Stimulated activated CD4-positive, alpha-beta T cell treated with anti-CD3 and anti-CD28 coated beads, Interleukin-1b, Interleukin-23, amount 100 ng/mL, for 1 hour (primary cell): ENCODE measurements at places on chromosomes 4 and X.

- no peak for DNase-seq
Observed at GRCh38 chr4:110621839-110622751, 782 bp downstream of the PITX2 start.

GRCh38 chr4:177339477-177340374 lies 30.1 kb downstream of the NEIL3 start:
- DNase-seq = no peak

GRCh38 chr4:3397128-3397527 lies 44.6 kb upstream of the HGFAC start:
- DNase-seq = no peak

DNA sequence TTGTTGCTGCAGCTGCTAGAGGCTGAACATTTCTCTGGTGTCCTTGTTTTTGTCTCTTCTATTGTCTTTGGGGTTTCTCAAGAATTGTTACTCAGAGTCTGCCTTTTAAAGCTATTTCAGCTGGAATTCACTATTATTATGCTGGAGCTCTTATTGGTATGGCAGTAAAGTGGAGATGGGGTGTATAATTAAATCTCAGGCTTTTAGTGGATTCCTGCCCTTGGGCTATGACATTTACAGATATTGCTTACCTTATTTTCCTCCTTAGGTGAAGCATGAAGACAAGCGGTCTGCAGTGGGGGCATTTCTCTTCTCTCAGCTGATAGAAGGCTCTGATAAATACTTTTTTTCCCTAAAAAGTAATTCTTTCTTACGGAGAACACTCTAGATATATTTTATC lies 1656.6 kb upstream of the IGFBP7 start:
- DNase-seq = no peak

- DNase-seq = no peak
Observed at GRCh38 chrX:87005183-87005582, 512.4 kb upstream of the KLHL4 start.

- no peak for DNase-seq
Observed at GRCh38 chrX:37817579-37817978, 29.8 kb downstream of the DYNLT3 start.

DNA sequence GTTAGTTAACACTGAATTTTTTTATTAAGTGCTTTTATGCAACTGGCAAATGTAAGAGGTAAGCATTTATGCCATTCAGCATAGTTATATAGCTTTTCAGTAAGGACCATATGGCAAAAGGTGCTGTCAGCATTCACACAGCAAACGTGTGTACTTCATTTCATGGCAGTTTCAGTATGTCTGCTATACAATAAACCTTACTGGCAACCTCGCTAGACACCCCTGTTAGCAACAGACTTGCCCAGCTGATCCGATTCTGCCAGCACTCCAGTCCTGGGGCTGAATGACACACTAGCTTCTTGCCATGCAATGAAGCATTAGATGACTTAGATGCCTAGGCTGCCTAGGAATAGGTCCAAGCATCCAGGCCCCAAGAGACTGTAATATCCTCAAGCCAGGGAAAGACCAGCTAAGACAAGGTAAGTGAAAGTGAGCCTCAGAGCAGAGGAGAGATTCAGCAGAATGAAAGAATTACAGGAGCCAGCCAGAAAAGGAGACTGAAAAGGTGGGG lies 47.3 kb upstream of the DOCK11 start:
- DNase-seq = no peak

DNA sequence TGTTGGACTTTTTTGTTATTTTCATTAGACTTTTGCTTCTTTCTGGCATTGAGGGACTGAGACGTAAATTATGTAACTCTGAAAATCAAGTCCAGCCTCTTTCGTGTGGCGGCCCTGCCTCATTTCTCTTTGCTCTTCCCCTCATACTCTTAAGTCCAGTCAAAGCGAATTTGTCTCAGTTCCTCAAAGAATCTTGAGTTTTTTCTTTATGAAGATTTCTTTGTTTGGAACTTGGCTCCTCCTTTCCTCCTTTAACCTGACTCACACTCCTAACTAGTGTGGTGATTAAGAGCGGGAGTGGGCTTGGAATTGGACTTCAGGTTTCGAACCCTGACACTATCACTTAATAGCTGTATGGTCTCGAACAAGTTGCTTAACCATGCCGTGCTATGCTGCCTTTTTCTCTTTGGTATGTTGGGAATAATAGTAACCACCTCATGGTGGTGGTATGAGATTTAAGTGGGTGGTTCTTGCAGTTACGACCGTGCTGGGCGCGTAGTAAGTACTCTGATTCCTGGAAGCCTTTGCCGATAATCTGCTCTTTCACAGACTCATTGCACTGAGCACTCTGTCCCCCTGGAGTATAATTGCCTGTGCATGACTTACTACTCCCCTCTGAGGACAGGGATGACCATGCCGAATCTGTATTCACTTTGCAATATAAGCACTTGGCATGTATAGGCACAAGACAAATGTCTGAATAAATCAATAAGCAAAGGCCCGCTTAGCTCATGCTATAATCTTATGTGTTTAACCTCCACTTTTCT lies 19.1 kb downstream of the FNIP2 start:
- DNase-seq = no peak

DNA sequence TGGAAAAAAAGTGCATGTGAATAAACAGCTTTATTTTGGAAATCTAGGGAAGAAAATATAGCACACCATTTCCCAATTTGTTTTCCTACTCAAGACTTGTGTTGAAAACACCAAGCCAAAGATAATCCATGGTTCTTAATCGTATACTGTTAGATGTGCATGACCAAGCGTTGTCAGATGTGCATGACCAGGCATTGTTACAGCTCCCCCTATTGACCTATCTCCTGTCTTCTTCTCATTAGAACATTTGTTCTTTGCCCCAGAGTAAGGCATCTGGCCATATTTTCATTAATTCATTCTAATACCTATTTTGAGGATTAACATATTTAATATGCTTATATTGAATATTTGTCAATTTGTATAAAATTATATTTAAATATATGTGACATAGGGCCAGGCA lies 14.4 kb upstream of the VCX start:
- no peak for DNase-seq

DNA sequence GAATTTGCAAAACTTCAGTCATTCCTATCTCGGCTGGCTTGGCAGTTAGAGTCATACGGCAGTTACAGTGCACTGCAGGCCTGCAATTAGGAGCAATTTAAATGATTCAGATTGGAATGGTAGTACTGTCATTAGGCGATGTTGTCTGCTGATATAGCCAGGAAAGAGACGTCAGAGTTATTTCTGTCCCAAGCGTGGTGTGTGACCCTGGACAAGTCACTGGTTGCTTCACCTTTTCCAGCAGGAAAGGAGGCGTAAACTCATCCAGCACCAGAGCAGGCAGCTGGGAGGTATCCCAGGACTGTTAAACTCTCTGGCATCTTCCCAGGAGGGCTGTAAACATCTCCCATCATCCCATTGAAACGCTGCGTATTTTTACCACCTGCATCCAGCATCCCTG lies 836 bp upstream of the LNX1 start:
- DNase-seq = no peak

DNA sequence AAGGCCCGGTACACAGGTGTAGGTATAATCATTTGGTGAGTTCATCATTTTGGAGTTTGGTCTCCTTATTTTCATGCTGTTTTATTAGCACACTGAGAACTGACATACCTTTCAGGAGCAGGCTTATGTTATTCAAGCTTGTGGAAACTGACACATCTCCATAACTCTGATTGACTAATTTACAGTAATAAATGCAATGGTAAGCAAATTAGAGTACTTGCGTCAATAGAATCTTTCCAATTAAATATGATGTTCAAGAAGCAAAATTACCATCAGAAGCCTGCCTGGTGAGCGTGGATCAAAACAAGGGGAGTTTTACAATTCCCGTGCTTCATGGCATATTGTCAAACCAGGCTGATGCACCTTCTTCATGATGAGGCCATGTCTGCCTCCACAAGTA lies 210.7 kb upstream of the GPRIN3 start:
- no peak for DNase-seq

- DNase-seq = no peak
Observed at GRCh38 chr4:1959104-1959384, 49.7 kb downstream of the NELFA start.

- DNase-seq = no peak
Observed at GRCh38 chr4:87499403-87500091, 29.6 kb downstream of the SPARCL1 start.

GRCh38 chr4:13093170-13093569 lies 391.0 kb downstream of the RAB28 start:
- no peak for DNase-seq

- DNase-seq = no peak
Observed at GRCh38 chr4:99202536-99202935, 16.5 kb downstream of the ADH6 start.

DNA sequence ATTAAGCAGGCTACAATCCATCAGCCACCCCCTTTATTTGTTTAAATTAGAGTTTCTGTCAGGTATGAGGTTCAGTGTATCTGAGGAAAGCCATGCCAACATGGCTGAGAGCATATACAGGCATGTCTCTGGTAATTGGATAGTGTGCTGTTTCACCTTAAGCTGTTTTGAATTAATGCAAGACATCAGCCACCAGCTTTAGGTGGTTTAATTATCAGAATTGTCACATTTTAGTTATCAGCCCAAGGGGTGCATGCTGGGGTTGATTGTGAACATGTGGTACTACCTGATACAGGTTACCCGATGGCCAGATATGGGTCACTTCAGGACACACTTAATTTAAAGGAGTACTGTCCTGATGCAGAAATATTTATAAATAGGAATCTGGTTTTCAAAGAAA lies 353.2 kb upstream of the TENM3 start:
- DNase-seq = no peak

GRCh38 chr4:133484287-133484686 lies 335.2 kb downstream of the PCDH10 start:
- DNase-seq = no peak

DNA sequence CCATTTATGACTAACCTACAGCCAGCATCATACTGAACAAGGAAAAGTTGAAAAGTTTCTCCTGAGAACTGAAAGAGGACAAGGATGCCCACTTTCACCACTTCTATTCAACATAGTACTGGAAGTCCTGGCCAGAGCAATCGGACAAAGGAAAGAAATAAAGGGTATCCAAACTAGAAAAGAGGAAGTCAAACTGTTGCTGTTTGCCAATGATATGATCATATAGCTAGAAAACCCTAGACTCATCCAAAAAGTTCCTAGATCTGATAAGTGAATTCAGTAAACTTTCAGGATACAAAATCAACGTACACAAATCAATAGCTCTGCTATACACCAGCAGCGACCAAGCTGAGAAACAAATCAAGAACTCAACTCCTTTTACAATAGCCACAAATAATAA lies 64.5 kb downstream of the CENPC start:
- DNase-seq = no peak

DNA sequence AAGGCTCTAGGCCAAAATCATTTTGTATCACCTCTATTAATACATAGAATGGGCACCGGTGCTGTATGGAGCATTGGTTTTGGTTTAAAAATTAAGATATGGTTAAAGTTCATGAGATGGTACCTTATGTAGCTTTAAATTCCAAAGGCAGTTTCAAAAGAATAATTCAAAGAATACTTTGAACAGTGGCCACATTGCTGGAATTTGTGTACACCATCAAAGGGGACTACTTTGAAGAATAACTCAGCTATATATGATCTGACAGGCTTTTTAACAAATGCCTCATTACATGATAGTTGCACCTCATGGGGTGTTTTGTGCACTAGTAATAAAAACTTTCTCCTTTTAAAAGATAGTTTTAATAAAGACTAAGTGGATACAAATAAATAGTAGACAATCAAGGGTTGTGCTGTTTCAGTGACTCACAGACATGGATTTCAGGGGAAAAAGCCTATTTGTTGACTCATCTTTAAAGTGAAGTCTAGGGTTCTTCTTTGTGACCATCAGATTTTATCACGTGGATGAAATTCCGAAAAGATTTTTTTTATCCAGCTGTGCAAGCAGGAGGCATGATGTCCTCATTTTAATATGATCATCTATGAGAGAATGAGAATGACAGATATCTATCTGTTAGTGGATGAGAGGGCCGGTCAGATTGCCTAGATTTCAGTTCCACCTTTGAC lies 12.8 kb downstream of the MTM1 start:
- DNase-seq = no peak

GRCh38 chr4:118849867-118850487 lies 14.1 kb upstream of the SEC24D start:
- no peak for DNase-seq

DNA sequence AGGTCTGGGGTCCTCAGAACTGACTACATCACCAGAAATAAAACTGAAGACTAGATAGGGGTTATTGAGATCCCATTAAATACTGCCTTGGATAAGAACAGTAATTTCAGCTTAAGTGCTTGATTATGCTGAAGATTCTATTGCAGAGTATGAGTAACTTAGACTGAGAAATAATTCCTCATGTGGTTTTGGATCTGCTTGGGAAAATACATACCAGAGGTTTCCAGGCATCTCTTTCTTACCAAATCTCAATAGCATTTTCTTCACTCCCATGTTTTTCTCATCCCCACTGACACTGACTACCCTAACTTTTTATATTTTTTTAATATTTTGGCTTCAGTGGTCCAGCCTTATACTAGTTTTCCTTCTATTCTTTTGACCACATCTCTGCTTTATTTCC lies 92.0 kb upstream of the TEX13D start:
- DNase-seq = no peak

GRCh38 chr4:70666369-70666768 lies at the start of gene JCHAIN:
JCHAIN (minus strand) TSS chr4:70666508; CDS start chr4:70666490, 18 bp downstream.
- DNase-seq = no peak
